ENCODE measurements at places on chromosomes 7 and 10.
A peak's percentile ranks its signal among the peaks of the same experiment; 100 is the strongest.

GRCh38 chr10:118454211-118454610 lies 112.1 kb upstream of the FAM204A start:
- DNase-seq = no peak

- DNase-seq = no peak
Observed at GRCh38 chr7:64614812-64615211, 51.1 kb upstream of the ZNF107 start.

GRCh38 chr7:157481389-157481788 lies 144.6 kb downstream of the DNAJB6 start:
- DNase-seq = no peak

GRCh38 chr10:70579234-70580002 lies 23.1 kb downstream of the PRF1 start:
- DNase-seq = peak; percentile 50

- DNase-seq = no peak
Observed at GRCh38 chr7:93723424-93724124, 149.1 kb upstream of the CALCR start.
